Activated T-helper 1 cell treated with Interleukin-2 at 50 U/mL for 16 hours (primary cell): ENCODE measurements at places on chromosomes 1 and 21.

GRCh38 chr1:230288641-230289349, 137.3 kb downstream of the PGBD5 start:
- no peak for DNase-seq

DNA sequence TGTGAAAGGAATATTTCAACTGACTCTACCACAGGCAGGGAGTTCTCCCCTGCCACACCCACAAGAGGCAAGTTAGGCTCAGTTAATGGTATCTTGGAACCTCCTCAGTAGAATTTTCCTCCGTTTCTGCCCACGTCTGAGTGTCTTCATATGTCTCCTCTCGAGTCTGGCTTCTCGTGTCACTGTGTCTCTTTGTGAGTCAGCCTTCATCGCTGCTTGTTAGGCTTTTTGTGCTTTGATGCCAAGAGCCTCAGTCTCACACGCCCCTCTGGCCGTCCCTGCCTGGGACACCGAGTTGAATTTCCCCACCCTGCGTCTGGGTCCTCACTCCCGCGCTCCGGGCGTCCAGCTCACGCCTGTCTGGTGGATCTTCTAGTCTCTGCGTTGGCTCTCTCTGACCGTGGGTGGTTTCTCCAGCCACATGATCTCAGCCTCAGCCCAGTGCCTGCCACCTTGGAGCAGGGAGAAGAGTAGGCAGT, 125.7 kb upstream of the GADD45A start:
- no peak for DNase-seq

DNA sequence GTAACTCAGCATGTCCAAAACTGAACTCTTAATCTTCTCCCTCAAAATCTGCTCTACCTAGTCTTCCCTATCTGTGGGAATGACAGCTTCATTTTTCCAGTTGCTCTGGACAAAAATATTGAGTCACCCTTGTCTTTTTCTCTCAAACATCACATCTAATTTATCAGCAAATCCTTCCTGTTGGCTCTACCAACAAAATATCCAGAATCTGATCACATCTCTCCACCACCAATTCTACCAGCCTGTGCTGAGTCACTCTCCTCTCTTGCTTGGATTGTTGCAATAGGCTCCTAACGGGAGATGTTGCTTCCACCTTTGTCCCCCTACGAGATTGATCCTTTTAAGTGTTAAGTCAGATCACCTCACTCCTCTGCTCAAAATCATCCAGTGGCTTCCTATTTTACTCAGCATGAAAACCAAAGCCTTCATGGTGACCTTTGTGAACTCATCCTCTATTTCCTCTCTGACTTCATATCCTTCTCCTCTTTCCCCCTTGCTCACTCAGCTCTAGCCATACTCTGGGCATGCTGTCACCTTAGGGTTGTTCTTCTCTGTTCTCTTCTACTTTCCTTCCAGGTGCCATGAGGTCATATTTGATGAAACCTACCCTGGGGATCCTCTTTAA, 21.5 kb upstream of the SMYD2 start:
- DNase-seq, result no peak

- no peak for DNase-seq
These were observed 9.3 kb upstream of the FCAMR start for GRCh38 chr1:206979379-206980043.

GRCh38 chr1:98373056-98373455, 288.5 kb upstream of the SNX7 start:
- DNase-seq, result no peak

- DNase-seq, result no peak
These were observed 39.7 kb downstream of the LRRC8C start for GRCh38 chr1:89672489-89673183.

GRCh38 chr21:45877821-45878469, 103.6 kb upstream of the COL6A1 start:
- DNase-seq, result no peak

DNA sequence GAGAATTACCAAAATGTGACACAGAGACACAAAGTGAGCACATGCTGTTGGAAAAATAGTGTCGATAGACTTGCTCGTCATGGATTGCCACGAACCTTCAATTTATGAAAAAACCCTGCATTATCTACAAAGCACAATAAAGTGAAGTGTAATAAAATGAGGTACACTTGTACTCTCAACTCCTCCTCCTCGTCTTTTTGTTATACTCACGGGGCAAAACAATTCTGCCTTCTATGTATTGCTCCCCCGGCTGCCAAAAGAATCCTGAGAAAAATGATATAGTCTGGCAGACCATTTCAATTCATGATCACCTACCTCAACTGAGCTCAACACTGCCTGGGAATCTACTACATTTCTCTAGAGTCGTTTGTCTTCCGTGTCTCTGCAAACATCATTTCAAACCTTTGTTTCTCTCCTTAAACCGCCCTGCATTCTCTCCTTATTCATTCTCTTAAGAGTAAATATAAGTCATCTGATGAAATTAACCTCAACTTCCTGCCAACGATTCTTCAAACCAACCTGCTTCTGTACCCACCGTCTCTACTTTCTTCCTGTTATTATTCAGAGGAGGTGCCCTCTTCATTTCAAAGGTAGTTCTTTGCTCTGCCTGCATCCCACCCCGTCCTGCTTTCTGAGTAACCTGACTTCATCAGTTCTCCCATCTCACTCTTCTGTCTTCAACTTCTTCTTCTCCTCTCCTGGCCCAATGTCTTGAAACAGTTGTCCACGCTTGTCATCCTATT, 12.9 kb upstream of the IL19 start:
- DNase-seq, result no peak

- DNase-seq, result no peak
These were observed 120.4 kb upstream of the GREM2 start for GRCh38 chr1:240732390-240732789.

GRCh38 chr1:77888081-77888780, at the start of gene NEXN:
TSS of gene NEXN (plus strand) at chr1:77888624. CDS start at chr1:77916107, 27,483 bp downstream.
- DNase-seq, result no peak

GRCh38 chr21:36446301-36446700, 33.6 kb downstream of the CLDN14 start:
- no peak for DNase-seq

GRCh38 chr1:154219541-154219940, 1.2 kb upstream of the UBAP2L start:
- no peak for DNase-seq

- no peak for DNase-seq
These were observed 8.7 kb downstream of the CTNNBIP1 start for GRCh38 chr1:9901148-9902059.

- DNase-seq, result no peak
These were observed 20.2 kb downstream of the NUAK2 start for GRCh38 chr1:205301205-205301821.

DNA sequence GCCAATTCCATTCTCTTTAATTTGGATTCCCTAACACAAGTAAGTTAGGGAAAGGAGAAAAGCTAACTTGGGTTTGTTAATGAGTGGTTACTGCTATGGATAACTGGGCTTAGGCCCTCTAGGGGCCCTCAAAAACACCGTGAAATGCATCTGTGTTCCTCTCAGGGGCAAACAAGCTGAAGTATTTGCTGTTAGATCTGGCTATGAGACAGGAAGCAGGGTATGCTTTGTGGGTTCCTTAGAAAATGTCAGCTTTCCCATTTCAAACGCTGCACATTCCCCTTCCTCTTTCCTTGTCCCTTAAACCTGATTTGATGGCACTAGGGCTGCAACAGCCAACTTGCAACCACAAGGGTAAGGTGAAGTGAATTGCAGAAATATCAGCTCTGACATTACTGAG, 5.7 kb upstream of the CAP1 start:
- no peak for DNase-seq

DNA sequence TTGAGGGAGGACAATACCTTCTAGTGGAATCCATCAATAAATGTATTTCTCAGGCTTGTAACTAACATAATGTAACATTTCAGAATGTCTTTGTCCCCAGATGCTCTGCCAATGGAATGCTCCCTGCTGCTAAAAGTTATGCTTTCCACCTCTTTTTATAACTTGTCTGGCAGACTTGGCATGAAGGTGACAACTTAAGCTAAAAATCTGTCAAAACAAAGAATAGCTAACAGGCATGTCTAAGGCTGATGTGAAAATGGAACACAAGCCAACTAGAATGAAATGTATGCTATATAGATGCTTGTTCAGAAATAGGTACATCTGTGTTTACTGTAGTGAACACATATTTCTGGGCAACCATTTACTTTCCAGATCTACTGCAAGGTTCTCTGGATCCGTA, 467.9 kb downstream of the MRPL39 start:
- DNase-seq, result no peak

GRCh38 chr1:201192261-201192788, 1.7 kb downstream of the IGFN1 start:
- no peak for DNase-seq

- peak; percentile 28 for DNase-seq
These were observed 736 bp downstream of the KCNC4 start for GRCh38 chr1:110210604-110211495.

DNA sequence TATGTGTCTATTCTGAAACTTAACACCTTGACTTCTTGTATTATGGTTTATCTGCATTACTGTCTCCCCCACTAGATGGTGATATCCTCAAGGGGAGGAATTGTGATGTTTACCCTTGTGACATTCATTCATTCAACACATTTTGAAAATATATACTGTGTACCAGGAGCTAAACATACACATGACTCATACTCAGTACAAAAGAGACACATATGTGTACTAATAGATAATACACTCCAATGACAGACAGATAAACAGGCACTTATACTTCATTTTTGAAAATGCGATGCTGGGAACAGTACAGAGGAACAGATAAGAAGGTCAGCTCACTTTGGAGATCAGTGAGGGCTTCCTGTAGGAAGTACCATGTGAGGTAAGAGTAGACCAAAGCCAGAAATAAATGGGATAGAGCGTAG, 8.9 kb upstream of the RAB3GAP2 start:
- no peak for DNase-seq

GRCh38 chr1:211830055-211830327, 572 bp downstream of the LPGAT1 start:
- DNase-seq, result peak; percentile 9

DNA sequence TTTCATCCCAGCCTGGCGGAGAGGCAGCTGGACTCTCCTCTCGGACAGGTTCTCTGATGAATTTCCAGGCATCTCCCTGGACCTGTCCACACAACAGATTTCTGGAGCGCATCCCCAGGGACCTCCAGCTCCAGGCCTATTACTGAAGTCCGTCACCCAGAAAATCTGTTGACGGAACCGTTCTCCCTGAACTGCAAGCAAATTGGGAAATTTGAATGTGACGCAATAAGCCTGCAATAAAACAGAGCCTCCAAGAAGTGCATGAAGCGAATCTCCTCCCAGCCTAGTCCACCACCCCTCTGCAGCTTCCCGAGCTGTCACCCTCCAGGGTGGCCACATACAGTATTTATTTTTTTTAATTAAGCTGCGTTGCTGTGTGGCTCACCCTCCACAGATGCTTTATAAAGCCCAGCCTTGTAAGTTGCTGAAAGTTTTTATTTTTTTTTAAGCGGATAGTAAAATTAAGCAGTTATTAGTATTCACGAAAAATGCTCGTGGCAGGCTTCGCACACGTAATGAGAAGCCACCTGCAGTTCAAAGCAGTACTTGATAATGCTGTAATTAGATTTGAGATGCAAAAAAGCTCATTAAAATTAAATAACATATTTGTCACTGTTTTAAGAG, 173.3 kb downstream of the CAMTA1 start:
- DNase-seq, result no peak

DNA sequence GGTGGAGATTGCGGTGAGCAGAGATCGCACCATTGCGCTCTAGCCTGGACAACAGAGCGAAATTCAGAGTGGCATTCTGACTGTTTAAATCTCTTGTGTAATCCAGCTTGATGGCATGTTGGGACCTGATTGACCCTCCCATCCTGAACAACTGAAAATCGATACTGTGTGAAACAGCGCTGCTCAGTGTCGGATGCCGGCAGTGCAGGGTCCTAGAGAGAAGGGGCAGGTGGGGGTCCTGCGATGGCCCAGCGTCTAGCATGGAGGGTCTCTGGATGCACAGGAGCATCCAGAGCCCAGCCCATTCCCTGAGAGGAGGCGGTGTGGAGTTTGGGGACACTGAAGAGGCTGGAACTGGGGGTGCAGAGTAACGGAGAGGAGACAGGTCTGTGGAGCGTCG, 15.8 kb downstream of the AGT start:
- DNase-seq, result no peak

- DNase-seq, result no peak
These were observed 25.5 kb upstream of the MTMR11 start for GRCh38 chr1:149962039-149962647.

DNA sequence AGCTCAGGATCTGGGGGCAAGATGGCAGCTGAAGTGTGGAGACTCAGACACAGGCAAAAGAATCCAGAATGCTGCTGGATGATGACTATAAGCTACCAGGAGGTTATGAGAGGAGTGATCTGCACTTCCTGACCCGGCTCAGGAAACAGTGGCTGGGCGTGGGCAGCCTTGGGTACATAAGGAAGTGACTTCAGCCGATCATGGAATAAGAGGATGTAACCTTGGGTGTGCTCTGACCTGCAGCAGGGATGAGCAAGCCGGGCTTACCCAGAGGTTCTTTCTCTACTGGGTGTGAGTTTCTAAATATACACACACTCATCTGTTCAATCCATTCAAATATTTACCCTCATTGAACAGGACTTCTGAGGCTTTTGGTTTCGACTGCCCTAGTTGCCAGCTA, 62.7 kb downstream of the CD34 start:
- DNase-seq, result no peak

GRCh38 chr1:180515364-180515763, 13.0 kb upstream of the ACBD6 start:
- no peak for DNase-seq

DNA sequence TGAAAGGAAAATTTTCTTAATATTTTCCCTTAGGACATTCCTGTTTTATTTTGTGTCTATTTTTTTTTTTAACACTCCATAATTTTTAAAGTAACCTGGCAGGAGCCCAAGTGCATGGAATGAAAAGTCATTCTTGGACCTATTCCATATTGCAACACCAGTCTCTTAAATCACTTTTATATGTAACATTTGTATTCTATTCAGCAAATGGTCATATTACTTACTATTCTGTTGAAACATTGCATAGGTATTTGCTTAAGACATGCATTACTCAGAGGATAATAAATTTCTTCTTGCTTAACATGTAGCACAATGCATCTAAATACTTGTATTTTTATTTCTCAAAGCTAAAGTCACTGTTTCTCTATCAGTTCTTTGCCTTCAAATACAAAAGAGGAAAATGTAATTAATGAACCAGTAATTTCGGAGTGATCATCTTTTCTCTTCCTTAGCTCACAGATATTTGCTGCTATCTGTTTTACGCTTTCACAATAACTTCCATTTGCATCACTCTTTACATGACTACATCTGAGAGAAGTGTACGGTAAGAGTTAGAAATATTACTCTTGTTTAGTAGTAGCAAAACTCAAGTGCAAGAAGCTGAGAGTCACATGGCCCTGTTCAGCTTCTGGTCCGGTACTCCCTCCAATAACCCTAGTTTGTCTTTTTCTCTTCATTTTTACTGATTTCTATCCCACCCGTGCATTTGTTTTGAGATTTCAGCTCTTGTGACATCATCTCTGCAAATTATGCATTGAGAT, 394.8 kb downstream of the USP25 start:
- no peak for DNase-seq

DNA sequence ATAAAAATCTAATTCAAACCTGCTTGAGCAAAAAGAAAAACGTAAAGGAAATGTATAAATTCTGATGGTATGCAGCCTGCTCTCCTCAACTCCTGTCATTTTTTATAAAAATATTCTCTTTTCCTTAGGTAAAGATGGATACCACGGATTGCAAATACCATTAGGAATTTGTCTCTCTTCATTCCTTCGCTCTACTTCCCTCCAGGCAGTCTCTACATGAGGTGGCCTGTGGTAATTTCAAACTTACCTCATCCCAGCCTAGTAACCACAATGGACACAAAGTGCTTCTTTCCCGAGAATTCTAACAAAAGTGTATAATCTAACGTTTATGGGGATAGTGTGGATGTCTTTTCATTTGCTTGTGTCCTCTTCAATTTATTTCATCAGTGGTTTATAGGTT, 239.5 kb upstream of the LRRC7 start:
- no peak for DNase-seq

GRCh38 chr1:175466556-175466955, 274.0 kb upstream of the KIAA0040 start:
- DNase-seq, result no peak
